T1000 (cell line): ENCODE measurements at places on chromosomes 1 and 21.

DNA sequence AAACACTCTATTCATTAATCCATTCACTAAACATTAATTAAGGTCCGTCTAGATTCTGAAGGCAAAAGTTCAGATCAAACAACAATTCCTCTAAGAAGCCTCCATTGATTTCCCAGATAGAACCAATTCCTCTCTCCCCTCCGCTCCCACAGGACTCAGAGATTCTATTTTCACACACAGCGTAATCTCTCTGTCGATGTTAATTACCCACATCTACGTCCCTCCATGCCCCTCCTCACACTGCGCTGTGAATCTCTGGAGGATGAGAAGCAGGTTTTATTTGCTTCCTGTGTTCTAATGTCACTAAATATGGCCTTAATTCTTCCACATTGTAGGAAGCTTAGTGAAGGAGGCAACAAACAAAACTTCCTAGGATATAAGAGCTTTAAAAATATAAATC, 306.7 kb downstream of the DSCAM start:
- no peak for DNase-seq

GRCh38 chr1:56156971-56157876, 422.1 kb downstream of the PLPP3 start:
- DNase-seq = no peak

DNA sequence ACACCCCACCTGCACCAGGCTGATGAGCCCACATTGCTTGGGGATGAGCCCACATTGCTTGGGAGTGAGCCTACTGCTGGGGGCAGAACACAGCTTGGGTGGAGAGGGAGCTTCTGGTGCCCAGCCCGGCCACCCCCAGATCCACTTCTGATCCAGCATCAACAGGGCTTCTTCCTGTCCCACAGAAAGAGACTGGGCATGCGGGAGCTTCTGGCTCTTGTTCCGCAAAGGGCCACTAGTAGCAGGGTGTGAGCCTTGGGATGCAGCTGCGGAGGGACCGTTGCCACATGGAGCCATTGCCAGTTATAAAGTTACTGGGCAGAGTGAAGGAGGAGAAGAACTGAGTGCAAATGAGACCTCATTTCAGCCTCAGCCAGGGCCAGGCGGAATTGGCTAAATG, 36.3 kb downstream of the PKP1 start:
- DNase-seq = no peak

DNA sequence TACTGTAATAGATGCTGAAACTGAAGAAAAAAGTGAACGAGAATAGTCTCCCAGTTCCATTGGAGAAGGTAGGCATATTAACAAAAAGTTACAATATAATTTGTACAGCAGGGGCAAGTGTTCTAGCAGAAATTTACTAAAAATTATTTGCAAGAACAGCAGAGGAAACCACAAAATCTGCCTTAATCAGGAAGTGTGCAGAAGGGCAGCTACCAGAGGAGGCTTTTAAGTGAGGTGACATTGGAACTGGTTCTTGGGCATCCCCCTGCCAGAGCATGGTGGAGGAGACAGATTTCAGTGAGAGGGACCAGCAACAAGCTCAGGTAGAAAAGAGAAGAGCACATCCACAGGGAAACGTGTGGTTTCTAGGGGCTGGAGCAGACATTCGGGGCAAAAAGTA, 279.3 kb upstream of the CAMK1G start:
- no peak for DNase-seq

DNA sequence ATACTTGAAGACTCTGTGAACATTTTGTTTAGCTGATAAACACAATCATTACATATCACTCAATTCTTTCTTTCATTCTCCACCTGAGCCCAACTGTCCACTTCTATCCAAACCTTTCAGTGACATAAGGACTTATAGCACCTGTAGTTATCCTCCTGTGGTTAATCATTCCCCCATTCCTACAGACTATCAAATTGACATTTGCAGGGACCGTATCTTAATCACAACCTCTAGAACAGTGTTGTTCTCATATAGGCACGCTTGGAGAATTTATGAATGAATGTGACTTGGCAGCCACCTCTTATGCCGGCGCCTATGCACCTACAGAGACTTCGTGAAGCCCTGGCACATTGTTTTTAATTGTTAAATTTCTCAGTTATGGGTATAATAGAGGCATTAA, 83.9 kb upstream of the CXADR start:
- no peak for DNase-seq
